Thyroid gland (tissue), 4 donors: ENCODE measurements at places on chromosomes 2 and 18.

- no peak for DNase-seq
Measured at GRCh38 chr2:217351378-217351777, 491.5 kb upstream of the TNP1 start.

DNA sequence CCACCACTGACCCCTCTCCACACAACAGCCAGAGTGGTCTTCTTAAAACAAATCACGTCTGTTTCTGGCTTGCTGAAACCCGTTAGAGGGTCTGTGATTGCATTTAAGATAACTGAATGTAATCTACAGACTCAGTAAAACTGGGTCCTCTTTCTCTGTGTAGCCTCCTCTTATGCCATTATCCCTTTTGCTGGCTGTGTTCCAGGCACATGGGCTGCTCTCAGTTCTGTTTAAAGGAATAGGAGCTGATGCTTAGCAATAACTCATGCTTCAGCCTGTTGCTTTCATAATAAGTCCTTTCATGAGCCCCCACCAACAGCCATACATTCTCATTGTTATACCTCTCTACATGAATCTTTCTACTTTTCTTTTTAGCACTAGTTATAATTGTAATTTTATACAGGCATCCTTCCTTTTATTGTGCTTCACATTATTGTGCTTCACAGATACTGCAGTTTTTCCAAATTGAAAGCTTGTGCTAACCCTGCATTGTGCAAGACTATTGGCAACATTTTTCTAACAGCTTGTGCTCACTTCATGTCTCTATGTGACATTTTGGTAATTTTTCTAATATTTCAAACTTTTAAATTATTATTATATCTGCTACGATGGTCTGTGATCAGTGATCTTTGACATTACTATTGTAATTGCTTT is 782.6 kb downstream of the MBD2 start:
- DNase-seq = no peak

DNA sequence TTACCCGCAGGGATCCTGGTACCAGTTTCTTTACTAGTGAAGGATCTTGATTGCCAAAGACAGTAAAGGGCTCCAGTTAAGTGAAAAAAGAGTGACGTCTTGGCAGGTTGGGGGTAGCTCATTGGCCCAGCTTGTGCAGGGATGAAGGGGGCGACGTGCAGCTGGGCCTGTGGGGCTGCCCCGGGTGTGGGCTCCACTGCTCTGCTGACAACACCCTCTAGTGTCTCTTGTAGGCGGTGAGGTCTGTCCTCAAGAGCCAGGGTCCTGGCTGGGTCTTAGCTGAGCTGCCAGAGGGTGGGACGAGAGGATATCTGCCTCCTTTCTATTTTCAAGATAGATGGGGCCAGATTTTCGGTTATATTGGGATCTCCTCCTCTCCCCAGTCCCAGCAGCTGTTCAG is 6.1 kb downstream of the ARHGEF4 start:
- no peak for DNase-seq

DNA sequence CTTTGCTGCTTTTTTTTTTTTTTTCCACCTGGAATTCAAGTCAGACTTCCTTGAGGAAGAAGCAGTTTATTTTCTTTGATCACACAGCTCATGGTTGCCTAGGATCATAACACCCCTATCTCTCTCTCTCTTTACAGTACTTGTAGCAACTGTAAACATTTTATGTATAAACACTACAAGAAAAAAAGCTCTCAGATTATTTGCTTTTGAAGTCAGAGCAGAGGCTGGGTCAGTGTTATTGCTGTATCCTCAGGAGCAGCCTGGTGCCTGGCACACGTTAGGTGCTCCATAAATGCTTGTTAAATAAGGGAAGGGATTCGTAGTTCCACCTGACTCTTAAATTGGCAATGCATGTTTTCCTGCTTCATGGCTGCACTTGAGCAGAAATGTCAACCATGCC is 221.2 kb downstream of the TGIF1 start:
- no peak for DNase-seq

DNA sequence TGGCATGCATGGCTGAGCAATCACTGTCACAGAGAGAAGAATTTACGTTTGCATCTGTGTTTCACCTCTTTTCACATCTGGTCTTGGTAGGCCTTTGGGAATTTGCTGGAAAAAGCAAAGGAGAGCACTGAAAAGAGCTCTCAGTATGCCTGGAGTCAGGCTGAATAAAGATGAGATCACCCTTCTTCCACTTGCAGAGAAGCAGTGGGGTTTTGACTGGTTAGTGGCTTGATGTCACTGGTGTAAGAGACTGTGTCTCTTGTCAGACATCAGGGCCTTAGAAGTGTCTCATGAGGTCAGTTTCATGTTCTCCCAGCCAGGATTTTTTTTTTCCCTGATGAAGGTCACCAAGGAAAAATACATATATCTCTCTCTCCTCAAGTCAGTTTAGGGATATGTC is 353.8 kb downstream of the INSIG2 start:
- DNase-seq = no peak

DNA sequence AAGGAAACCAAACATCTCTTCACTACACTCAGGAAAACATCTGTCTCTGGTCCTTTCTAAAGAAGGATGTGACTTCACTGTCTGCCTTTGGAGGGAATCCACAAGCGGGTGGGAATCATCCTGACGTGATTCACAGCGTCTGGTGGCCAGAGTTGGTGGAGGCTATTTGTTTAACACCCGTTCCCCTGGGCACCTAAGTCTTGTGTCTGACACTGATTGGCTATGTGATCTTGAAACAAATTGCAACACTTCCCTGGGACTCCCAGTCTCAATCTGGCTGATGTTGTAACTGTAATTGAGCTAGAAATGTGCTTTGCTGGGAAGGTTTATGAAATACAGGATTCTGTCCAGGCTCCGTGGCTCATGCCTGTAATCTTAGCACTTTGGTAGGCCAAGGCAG is 28.8 kb upstream of the SIX3 start:
- DNase-seq = no peak

DNA sequence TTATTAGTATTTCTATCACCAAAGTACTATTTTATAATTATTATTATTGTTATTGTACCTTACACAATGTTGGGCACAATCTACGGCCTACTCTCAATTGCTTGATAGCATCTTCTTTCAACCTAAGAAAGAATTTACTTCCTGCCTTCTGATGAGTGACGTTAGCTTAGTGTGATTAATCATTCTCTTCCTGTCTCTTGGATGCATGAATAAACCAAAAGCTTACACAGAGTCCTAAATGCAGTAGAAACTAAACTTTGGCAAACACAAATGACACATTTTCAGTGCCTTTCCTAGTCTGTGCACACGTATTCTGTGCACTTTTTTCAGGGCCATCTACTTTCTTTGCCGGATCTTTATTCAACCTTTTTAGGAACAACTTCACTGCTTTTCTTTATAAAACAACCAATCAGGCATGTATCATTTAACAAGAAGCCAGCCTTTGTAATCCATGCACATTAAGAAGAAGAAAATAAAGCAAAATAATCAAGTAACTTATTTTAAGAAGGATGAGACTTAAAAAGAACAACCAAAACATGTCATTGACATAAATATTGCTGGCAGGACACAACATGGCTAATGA is 19.1 kb downstream of the TRAK2 start:
- no peak for DNase-seq

DNA sequence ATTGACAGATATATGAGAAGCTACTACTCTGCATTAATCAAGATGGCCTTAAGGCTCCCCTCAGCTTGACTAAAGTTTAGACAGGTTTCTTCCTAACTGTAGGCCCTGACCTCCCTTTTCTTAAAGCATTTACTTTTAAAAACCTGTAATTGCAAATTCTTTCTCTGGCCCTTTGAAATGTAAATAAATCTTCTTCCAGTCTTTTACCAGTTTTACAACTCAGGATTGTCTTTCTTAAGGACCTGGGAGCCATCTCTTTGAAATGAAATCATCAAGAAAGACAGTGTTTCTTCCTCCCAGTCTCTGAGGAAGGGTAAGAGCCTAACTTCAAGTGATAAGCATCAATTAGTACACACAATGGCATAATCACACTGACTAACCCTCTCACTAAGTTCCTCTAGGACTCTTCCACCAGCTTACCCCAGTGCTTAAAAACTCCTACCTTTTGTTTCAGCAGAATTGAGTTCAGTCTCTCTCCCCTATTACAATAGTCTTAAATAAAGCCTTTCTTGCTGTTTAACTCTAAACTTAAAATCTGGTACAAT is 58.7 kb upstream of the CDH20 start:
- DNase-seq = no peak

GRCh38 chr2:223109341-223109740 is 57.4 kb downstream of the KCNE4 start:
- no peak for DNase-seq

- no peak for DNase-seq
Measured at GRCh38 chr2:222998459-222998858, 53.5 kb upstream of the KCNE4 start.

- no peak for DNase-seq
Measured at GRCh38 chr2:2796207-2796606, 465.1 kb upstream of the MYT1L start.

- DNase-seq = peak; percentile 35
Measured at GRCh38 chr2:102063487-102063911, 71.7 kb downstream of the IL1R2 start.

DNA sequence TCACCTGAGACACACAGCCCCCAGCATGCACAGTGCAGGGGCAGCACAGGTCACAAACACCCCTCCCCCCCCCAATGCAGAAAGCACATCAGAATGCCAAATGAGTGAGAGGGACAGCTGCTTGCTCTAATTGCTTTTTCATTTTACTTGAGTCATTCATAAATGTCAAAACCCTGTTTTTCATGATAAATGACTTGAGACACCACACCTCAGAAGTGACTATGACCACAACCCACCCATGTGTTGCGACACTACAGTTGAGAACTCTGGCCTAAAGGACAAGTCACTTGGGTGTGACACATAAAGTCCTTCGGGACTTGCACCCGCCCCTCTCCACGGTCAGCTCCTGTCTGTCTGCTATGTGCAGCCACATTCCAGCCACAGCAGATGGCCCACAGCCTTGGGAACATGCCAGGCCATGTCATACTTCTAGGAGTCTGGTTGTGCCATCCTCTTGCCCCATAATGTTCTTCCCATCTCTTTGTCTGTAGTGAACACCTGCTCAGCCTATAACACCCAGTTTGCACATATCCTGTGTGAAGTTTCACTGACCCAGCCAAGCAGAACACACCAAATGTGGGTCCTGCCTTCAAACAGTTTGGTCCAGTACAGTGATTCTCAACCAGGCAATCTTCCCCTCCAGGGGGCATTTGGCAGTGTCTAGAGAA is 30.2 kb upstream of the RIOK3 start:
- peak; percentile 49 for DNase-seq

- DNase-seq = no peak
Measured at GRCh38 chr2:203853722-203854121, 13.8 kb upstream of the CTLA4 start.

DNA sequence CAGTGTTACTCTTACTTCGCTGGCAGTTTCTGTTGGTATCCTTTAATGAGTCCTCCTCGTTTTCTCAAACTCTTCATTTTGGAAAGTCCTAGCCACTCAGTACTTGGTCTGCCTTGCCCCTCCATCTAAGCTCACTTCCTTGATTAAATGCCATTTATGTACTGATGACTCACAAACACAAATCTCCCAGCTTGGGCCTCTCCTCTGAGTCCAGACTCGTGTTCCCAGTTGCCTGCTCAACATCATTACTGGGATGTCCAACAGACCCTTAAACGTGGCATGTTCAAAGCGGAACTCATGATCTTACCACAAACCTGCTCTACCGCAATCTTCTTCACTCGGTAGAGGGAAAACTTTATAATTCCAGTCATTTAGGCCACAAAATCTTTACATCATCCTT is 13.8 kb upstream of the CCDC68 start:
- no peak for DNase-seq

DNA sequence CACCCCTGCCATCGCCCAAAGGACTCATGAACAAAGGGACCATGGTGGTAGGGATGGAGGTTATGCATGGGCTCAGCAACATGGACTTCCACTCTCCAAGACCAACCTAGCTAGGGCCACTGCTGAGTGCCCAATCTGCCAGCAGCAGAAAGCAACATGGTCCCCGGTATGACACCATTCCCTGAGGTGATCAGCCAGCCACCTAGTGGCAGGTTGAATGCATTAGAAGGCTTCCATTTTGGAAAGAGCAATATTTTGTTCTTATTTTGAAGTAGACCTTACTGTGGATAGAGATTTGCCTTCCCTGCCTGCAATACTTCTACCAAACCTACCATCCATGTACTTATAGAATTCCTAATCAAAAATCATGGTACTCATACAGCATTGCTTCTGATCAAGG is 99.8 kb downstream of the METTL4 start:
- no peak for DNase-seq
